Stimulated activated CD4-positive, alpha-beta T cell treated with anti-CD3 and anti-CD28 coated beads, Interleukin-1b, Interleukin-23, amount 100 ng/mL, for 4 hours (primary cell): ENCODE measurements at places on chromosomes 3 and 15.

DNA sequence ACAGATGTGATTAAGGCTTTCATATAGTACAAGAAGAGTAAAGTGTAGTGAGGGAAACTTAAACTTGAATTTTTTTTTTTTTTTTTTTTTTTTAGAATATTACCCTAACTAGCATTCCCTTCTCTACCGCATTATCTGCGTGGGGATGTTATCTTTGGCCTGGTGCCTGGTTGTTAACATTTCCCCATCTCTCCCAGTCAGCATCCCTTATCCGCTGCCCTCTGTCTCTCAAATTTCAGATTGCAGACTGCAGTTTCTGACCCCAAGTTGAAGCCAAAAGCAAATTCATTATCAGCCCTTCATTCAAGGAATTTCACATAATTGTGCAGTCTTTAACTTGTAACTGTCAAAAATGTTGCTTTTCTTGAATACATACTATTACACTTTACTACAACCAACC is 353.0 kb downstream of the PLOD2 start:
- DNase-seq: no peak

DNA sequence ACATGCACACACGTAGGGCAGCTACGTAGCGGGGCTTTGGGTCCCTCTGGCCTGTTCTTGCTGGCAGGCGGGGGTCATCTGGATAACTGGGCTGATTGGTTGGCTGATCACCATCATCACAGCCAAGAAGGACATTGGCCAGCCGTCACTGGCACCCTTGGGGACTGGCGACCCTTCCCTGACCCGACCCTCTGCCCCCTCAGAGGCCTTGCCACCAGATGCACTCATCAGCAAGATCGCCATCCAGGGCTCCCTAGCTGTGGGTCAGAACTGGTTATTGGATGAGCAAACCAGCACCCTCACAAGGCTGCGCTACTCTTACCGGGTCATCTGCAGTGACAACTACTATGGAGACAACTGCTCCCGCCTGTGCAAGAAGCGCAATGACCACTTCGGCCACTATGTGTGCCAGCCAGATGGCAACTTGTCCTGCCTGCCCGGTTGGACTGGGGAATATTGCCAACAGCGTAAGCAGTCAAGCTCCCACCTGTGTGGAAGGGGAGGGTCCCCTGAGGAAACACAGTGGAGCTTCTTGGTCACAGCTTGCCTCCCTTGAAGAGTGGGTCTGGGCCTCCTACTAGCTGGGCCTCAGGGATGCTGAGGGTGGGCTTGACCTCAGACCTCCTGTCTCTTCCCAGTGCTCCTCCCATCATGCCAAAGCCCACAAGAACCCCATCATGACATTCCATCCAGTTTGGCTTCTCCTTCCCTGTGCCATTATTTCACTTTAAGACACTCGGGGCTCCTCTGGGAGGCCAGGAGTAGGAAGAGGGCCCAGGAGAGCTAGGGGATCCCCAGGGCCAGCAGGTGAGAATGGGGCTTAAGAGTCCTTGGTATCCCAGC is 2.4 kb downstream of the DLL4 start:
- DNase-seq: no peak

DNA sequence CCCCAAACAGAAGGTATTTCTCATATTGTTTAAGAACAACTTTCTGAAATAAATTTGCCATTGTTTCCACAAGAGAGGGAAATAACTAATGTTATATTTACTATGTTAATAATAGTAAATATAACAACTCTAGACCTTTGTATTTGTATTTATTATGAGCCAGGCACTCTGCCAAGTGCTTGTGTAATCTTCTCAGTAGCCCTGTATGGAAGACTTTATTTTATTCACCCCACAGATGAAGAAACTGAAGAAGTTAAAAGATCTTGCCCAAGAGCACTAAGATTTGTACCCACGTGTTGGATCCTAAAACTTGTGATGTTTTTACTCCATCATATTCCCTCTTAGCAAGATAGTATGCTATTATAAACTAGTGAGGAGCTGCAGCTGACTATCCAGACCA is 12.0 kb upstream of the GNB4 start:
- no peak for DNase-seq

- DNase-seq: no peak
Measured at GRCh38 chr3:114404590-114404989, 110.8 kb downstream of the TIGIT start.

GRCh38 chr15:69834267-69834666 is 263.4 kb downstream of the TLE3 start:
- no peak for DNase-seq
